Suppressor macrophage (primary cell): ENCODE measurements at places on chromosomes 11 and 22.

- DNase-seq, result no peak
Measured at GRCh38 chr11:125957618-125958332, 11.9 kb downstream of the VSIG10L2 start.

DNA sequence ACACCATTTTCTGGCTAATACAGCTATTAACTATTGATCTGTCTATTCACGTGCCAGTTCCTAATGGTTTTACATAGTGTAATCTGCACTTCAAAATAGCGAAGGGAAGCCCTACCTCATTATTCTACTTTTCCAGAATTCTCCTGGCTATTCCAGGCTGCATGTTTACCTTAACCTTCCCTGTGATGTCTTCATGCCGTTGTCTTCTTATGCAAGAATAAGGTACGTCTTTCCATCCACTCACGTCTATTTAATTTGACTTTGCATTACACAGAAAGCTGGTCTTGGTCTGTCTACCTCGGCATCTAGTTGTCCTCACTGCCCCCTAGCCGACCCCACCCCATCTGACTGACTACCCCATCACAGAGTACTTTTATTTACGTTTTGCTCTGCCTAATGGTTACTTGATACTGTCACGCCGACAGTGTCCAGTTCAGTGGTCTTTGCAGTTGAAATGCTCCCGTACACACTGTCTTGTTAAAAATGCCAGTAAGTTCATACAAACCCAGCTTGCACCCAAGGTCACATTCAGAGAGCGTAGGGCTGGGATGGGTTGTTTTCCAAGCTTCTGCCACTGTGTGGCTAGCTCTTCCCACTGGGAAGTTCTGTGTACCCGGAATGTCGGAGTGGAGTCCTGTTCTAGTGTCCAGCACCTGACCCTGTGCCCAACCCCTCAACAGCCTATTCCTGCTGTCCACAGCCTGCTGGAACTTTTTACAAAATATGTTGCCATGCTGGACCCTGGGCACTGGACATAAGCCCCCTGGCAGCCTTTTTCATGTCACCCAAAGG lies 15.0 kb downstream of the NEAT1 start:
- peak; percentile 14 for DNase-seq

DNA sequence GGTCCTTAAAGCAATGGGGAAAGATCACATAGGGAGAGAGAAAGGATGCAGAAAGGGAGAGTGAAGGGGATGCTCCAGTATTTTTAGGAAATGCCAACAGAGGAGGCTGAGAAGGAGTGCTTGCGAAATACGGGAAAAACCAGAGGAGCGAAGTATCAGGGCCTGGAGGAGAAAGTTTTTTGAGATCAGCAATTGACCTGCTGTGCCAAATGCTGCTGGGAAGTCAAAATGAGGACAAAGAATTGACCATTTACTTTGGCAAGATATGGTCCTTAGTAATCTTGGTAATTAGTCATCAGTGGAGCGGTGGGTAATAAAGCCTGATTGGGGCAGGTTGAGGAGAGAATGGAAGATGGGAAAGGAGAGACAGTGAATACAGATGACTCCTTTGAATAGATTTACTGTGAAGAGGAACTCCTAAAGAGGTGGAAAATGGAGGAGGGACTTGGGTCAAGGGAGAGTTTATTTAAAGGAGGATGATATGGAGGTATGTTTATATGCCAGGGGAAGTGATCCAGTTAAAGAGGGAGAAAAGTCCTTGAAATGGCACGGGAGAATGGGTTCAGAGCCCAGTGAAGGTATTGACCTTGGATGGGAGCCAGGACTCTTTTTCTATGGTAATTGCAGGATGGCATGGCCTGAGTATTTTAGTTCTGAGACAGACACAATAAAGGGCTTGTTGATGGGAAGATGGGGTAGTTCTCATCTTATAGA lies 111.5 kb downstream of the PKNOX2 start:
- DNase-seq, result no peak

DNA sequence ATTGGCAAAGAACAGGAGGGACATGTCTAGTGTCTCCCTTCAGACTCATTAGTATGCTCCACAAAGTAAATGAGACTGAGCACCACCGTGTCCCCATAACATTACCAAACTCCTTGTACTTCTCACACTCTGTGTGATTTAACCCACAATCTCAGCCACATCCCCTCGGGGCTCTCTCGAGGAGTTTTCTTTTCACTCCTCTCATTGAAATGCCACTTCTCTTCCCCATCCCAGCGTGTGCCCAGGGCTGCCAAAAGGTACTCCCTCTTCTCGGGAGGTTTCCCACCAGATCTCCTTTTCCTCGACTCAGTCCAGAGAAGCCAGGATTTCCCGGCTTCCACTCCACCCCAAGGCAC lies 1.1 kb downstream of the RBFOX2 start:
- DNase-seq, result no peak

GRCh38 chr11:133082453-133082781 lies 449.9 kb downstream of the OPCML start:
- DNase-seq, result no peak

GRCh38 chr11:84256618-84257017 lies 970.5 kb upstream of the CCDC90B start:
- DNase-seq, result no peak

GRCh38 chr11:73530109-73530508 lies 67.8 kb downstream of the FAM168A start:
- DNase-seq, result peak; percentile 30

DNA sequence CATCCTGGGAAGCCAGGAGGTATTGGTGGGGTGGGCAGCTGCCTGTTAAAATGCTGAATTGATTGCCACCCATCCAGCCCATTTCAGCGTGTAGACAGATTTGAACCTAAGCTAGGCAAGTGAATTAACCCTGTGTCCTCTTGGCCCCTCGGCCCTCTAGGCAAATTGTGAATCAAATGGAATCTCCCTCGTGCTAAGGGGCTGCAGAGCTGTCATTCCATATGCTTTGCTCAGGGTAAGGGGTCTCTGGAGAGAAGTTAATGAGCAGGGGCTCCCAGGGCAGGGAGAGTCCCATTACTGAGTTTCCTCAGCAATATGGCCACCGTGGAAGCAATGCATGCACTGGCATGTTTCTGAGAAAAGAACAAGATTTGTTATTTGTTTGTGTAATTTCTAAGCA lies 117.7 kb upstream of the RCN1 start:
- DNase-seq, result no peak

DNA sequence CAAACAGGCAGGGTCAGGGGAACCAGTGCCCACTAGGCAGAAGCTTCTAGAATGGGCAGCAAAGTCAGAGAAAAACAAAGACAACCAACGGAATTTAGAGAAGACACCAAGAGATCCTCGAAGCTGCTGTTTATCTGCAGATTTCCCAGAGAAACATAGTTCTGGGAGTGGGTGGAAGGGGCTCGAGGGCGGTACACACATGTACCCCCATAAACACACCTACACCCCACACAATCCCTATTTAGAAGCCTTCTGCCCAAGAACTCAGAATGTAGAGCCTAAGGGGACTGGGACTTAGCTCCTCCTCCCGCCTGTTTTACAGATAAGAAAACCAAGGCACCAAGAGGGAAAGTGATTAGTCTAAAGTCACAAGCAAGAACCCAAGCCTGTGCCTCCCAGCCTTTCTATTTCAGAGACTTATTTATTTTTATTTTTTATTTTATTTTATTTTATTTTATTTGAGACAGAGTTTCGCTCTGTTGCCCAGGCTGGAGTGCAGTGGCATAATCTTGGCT lies 6.4 kb downstream of the NPTXR start:
- no peak for DNase-seq

DNA sequence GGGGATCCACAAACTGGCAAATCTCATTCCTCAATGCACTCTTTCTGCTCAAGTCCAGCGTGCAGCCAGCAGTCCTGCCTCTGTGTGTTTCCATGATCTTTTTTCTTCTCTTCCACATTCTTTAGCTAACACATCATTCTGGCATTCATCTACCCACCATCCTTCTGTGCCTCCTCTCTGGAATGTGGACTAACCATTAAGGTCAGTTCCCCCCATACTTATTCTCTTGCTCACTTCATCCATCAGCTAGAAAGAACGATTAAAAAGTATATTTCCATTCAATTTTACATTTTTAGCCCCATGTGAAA lies 7.8 kb downstream of the KIRREL3 start:
- no peak for DNase-seq

DNA sequence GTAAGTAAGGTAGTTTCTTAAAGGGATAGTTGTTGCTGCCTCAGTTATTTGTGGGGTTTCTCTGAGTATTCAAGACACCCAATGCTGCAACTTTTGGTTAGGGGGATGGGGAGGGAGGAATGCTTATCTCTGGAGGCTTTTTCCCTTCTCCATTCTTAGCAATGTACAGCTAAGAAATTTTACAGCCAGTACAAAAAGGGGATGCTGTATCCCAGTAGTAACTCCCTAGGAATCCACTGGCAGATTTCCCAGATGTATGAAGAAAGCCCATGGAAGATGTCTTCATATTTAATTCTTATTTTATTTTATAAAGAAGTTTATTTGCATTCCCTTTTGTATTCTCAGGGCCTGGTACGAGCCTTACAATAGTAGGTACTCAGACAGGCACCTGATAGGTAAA lies 154.8 kb downstream of the ENTHD1 start:
- DNase-seq, result no peak

DNA sequence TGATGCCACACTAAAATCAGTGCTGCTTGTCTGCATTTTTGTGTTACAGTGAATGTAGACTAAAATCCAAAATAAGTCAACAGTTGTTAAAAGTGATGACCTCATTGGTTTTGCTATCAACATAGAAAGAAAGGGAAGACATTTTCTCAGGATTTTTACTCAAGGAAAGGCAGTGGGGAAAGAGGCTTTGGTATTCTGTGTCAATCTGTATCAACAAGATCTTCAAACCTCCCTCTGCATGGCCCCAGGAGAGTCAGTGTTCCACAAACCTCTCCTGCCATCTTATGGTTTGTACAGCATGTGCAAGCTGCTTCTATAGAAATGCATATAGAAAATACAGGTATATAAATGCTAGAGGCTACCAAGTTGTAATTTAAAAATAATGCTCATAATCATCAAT lies 13.8 kb upstream of the OR51M1 start:
- DNase-seq, result peak; percentile 12

- DNase-seq, result no peak
Measured at GRCh38 chr22:25624476-25624875, 60.0 kb downstream of the GRK3 start.

- DNase-seq, result peak; percentile 45
Measured at GRCh38 chr11:63813563-63814382, 517 bp downstream of the SPINDOC start.

- DNase-seq, result no peak
Measured at GRCh38 chr11:128379587-128380580, 207.5 kb downstream of the ETS1 start.

DNA sequence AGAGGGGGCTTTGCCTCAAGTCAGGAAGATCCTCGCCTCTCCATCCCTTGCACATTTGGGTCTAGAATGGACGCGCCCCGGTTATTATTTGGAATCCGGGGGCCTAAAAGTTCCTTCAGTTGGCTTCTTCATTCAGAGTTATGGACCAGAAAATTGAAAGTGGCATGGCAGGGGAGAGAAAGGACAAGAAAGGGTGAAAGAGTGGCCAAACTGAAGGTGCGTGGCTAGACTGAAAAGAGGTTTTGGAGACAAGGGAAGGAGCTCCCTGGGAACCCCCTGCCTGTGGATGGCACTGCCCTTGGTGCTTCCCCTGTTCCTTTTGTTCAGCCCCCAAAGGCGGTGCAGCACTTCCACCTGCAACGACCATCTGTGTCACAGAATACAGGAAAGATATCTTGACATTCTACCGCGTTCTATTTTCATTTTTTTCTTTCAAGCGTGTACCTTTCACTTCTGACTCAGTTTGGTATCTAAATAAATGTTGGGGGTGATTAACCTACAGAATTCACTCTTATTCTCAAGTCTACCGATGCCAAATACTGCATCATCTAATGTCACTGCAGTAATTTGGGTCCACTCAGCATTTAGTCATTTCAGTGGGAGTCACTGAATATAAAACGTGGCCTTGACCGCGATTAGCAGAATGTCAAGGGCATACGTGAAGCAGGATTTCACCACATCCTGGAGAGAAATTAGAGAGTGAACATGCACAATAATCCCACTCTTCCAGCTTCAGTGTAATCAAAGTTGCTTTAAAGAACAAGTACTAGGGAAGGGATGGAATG lies 88.1 kb upstream of the ARHGAP32 start:
- peak; percentile 27 for DNase-seq

GRCh38 chr11:2267851-2268728 lies 2.3 kb downstream of the ASCL2 start:
- no peak for DNase-seq
